Esophagus mucosa (tissue), 1 donor: ENCODE measurements at places on chromosomes 13 and 19. TPM values are rescaled to one million over a fixed set of nuclear protein-coding genes. Genes with fewer than 3 reads are reported as not detected.

Gene LRRC63
- not detected for total RNA-seq

Gene TEX101
- total RNA-seq: 3.3 TPM

Gene POU2F2
- total RNA-seq: 1.00 TPM

Gene RNF225
- 14.7 TPM for total RNA-seq

Gene TRAPPC2B
- total RNA-seq: 8.4 TPM

Gene STX10
- total RNA-seq: 46.0 TPM

Gene ZNF701
- 5.7 TPM for total RNA-seq
